ENCODE measurements at places on chromosomes 7 and 10. TPM values are rescaled to one million over a fixed set of nuclear protein-coding genes. Genes with fewer than 3 reads are reported as not detected.

The LRIT1 gene
- 0.11 TPM for total RNA-seq

The GATA3 gene
- 106 TPM for total RNA-seq

The LIPN gene
- total RNA-seq, result not detected

The NRF1 gene
- total RNA-seq, result 22.9 TPM

The IQUB gene
- total RNA-seq, result 2.1 TPM

The FLNC gene
- total RNA-seq, result 11.3 TPM

The LDB1 gene
- 82.6 TPM for total RNA-seq

The HSPA12A gene
- 13.9 TPM for total RNA-seq

The MYL10 gene
- not detected for total RNA-seq

The KCNMA1 gene
- total RNA-seq, result 1.2 TPM

The CLCN1 gene
- not detected for total RNA-seq

The VIPR2 gene
- total RNA-seq, result 0.97 TPM

The PTF1A gene
- not detected for total RNA-seq

The GPR26 gene
- total RNA-seq, result not detected

The SEC61A2 gene
- 46.5 TPM for total RNA-seq

The OAT gene
- 75.5 TPM for total RNA-seq

The ZNF804B gene
- total RNA-seq, result 0.23 TPM

The IFT22 gene
- total RNA-seq, result 39.0 TPM

The PTPRN2 gene
- 1.2 TPM for total RNA-seq

The TMEM236 gene
- total RNA-seq, result not detected

The TFR2 gene
- total RNA-seq, result 1.6 TPM

The ARPC1A gene
- total RNA-seq, result 144 TPM

The ZNF655 gene
- total RNA-seq, result 52.2 TPM

The ADAM22 gene
- total RNA-seq, result 10.9 TPM

The CUZD1 gene
- total RNA-seq, result 0.50 TPM

The CRYGN gene
- total RNA-seq, result 3.9 TPM

The LIPK gene
- not detected for total RNA-seq

The OLAH gene
- not detected for total RNA-seq

The SLIT1 gene
- 3.2 TPM for total RNA-seq

The CALML3 gene
- not detected for total RNA-seq

The BTAF1 gene
- 54.3 TPM for total RNA-seq

The NAT16 gene
- total RNA-seq, result not detected

The SMO gene
- 41.1 TPM for total RNA-seq

The C1QL3 gene
- total RNA-seq, result 0.20 TPM

The ST8SIA6 gene
- 0.46 TPM for total RNA-seq

The TYW1B gene
- total RNA-seq, result 3.0 TPM

The SORBS1 gene
- total RNA-seq, result 17.9 TPM

The DLX6 gene
- total RNA-seq, result not detected

The TAS2R41 gene
- total RNA-seq, result not detected

The PPA1 gene
- total RNA-seq, result 72.1 TPM

The AKR1B15 gene
- not detected for total RNA-seq

The NPY gene
- not detected for total RNA-seq

The ZNF25 gene
- total RNA-seq, result 0.36 TPM

The ZNF736 gene
- total RNA-seq, result not detected
